ENCODE measurements at places on chromosomes 7 and 10.

DNA sequence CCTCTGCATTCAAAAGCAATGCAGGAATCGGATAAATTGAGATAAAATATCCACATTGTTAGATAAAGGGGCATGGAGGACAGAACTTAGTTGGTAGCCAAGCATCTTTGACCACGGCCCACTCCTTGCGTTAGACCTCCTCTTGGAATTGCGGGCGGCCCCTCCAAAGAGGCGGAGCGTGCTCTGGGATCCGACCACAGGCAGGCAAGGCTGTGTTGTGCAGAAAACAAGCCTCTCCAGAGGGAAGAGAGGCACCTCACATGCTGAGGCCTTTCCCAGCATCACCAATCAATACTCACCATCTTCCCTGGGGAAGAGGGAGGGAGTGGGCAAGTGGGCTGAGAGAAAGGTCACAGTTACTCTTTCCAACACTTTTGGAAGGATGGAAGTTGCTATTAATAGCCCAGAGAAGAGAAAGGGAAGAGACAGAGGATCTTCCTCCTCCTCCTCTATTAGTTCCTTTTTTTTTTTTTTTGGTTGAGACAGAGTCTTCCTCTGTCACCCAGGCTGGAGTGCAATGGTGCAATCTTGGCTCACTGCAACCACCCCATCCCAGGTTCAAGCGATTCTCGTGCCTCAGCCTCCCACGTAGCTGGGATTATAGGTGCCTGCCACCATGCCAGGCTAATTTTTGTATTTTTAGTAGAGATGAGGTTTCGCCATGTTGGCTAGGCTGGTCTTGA is 49.7 kb upstream of the NRF1 start:
- H3K4me3 ChIP-seq, result no peak overlapping the region
- no peaks in the 10 kb centered on the region for H3K4me1 ChIP-seq
- no peak overlapping the region for H3K27ac ChIP-seq
- no peaks in the 10 kb centered on the region for H3K27me3 ChIP-seq
- no peak for DNase-seq

DNA sequence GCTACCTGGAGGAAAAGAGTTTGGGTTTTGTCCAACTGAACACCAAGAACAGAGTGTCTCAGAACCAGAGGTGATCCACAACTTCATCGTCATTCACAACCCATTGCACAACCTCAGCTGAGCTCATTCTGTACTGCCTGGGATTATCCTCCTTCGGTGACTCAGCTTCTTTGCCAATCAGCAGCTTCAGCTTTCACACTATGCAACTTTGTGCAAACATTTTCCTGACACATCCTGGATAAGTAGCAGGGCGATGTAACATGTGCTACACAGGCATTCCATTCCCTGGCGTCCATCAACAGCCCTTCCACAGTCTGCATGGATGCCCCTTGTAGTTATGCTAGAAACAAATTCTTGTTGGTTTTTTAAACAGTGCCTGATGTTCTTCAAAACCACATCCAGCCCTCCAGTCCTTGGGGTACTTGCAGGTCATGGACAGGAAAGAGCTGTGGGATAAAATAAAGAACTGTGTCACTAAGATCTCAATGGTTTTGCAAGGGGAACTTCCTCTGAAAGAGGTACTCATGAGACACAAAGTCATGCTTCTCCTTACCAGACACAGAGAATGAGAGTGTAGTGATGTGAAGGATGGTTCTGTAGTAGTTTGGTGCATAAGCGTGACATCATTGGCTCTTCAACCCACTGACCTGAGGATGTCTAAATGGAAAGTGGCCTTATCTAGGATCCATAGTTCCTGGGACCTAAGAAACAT is 478.5 kb downstream of the KIF20B start:
- H3K27ac ChIP-seq, result no peak overlapping the region
- H3K4me1 ChIP-seq, result no peaks in the 10 kb centered on the region
- no peaks in the 10 kb centered on the region for H3K27me3 ChIP-seq
- no peak overlapping the region for H3K4me3 ChIP-seq
- H3K36me3 ChIP-seq, result no peaks in the 10 kb centered on the region
- no peak for DNase-seq

GRCh38 chr10:117640406-117640805 is 97.9 kb downstream of the EMX2 start:
- H3K27ac ChIP-seq, result no peak overlapping the region
- DNase-seq, result no peak
- no peaks in the 10 kb centered on the region for H3K4me1 ChIP-seq
- no peaks in the 10 kb centered on the region for H3K36me3 ChIP-seq

- H3K4me3 ChIP-seq, result no peak overlapping the region
- no peaks in the 10 kb centered on the region for H3K27me3 ChIP-seq
- H3K27ac ChIP-seq, result no peak overlapping the region
- no peak for DNase-seq
- H3K36me3 ChIP-seq, result no peaks in the 10 kb centered on the region
Measured at GRCh38 chr10:88592906-88593305, 6.3 kb downstream of the LIPJ start.

GRCh38 chr10:121981346-121981745 is 6.3 kb upstream of the NSMCE4A start:
- no peak overlapping the region for H3K27ac ChIP-seq
- H3K4me1 ChIP-seq, result no peaks in the 10 kb centered on the region
- no peaks in the 10 kb centered on the region for H3K27me3 ChIP-seq
- no peaks in the 10 kb centered on the region for H3K36me3 ChIP-seq
- H3K4me3 ChIP-seq, result no peak overlapping the region

GRCh38 chr7:107609811-107610261 is 29.8 kb downstream of the BCAP29 start:
- no peak overlapping the region for H3K4me3 ChIP-seq
- H3K4me1 ChIP-seq, result peaks cover 2% of the 10 kb centered on the region
- peaks cover 2% of the 10 kb centered on the region for H3K36me3 ChIP-seq
- no peak for DNase-seq

DNA sequence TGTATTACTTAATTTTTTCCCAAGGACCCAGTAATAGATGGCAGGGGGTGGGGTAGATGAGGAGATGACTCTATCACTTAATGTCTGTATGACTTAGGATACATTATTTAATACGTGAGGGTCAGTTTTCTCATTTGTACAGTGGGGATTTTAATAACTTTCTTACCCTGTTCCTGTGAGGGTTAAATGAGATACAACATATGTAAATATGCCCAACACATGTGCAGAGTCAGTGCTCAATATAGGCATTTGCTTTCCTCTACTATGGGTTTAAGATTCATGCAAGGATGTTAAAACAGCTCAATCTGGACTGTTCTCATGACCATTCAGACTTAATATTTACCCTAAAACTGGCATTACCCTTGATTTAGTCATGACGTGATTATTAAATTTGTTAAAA is 31.2 kb downstream of the ST7 start:
- no peaks in the 10 kb centered on the region for H3K27me3 ChIP-seq
- no peak for DNase-seq
- H3K4me3 ChIP-seq, result no peak overlapping the region
- H3K4me1 ChIP-seq, result no peaks in the 10 kb centered on the region
- no peak overlapping the region for H3K27ac ChIP-seq
- no peaks in the 10 kb centered on the region for H3K36me3 ChIP-seq
